Tibial nerve (tissue), 4 donors: ENCODE measurements at places on chromosomes 12 and 14. TPM values are rescaled to one million over a fixed set of nuclear protein-coding genes. Genes with fewer than 3 reads are reported as not detected.

Gene CD4
- total RNA-seq, result 7.5 TPM

DNA sequence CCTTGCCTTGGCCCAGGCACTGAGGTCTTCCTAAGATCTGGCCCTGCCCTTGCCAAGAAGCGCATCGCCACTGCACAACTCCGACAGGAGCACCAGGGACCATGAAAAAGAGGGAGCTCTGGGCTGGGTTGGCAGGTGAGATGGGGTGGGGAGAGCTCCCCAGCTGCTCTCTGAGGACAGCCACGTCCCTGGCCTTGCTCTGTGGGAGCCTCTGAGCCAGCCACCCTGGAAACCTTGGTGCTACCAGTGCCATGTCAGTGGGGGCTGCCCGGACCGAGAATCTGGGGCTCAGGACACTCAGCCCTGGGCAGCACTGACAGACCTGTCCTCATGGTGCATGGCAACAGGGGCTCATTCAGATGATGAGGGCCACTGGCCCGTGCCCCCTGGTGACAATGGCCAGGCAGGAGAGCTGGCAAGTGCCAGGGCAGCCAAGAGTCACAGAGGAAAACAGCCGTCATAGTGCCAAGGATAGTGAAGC, 134.8 kb downstream of the ZFP36L1 start:
- DNase-seq, result no peak

DNA sequence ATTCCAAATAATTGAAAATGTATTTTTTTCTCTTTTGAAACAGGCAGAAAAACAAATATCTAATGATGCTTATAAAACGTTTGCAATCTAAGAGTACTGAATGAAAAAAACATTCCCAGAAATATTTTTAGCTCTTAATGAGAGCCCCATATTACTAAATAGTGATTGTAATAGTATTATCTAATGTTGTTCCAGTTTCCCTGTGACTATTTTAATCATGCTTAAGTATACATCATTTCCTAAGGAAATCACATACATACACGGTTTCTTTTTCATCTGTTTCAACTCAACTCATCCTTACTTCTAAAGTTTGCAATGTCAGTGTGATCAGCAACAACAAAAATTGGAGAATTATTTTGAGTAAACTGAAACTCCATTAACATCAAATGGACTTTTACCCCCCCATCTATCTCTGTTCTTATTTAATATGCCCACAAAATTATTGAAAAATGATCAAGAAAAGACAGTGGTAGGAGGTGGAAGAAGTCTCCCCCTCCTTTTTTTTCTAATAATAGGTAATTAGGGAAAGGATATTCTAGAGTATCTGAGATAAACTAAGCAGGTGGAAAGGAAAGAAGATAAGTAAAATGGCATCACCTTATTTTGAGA, 530.1 kb upstream of the ATP2B1 start:
- no peak for DNase-seq

GRCh38 chr12:112096667-112097066, 11.9 kb downstream of the NAA25 start:
- DNase-seq, result no peak

GRCh38 chr12:13436182-13436581, 239.7 kb downstream of the EMP1 start:
- no peak for DNase-seq

DNA sequence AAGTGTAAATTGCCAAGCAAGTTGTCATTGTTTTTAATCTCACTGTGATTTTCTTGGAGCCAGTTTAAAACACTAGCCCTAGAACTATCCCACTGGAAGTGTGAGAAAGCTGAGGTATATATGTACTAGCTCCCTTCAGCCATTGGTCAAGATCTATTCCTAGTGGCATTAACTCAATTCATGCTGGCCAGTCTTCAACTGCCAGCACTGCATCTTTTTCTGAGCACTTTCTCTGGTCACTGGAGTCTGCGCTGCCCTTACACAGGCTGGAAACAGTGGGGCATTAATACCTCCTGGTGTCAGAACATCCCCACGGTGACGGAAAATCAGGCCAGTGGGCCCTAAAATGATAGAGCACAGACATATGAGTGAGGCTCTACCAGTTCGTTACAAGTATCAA, 4.0 kb upstream of the NOVA1 start:
- no peak for DNase-seq

DNA sequence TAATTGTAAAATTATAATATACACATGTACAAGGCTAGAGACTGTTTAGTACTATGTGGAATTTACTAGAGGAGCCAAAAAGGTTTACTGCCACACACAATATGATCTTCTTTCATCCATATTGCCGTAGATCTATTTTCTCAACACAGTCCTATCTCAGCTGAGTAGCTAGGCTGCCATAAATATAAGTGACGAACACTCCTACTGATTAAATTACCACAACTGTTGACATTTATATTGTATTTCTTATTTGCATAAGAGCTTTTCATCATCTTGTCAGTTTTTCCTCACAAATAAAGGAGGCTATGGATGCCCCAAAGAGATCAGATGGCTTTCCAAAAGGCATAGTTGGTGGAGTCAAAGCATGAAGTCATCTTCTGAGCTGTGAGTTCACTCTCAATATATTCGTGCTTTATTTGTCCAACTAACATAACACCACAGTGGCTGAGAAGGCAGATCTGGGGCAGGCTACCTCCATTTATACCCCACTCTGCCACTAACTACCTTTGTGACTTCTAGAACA, 78.6 kb downstream of the CCDC59 start:
- no peak for DNase-seq

- DNase-seq, result no peak
Measured at GRCh38 chr14:103111232-103111868, 11.9 kb upstream of the TNFAIP2 start.
